ENCODE measurements at places on chromosomes 11 and 22. TPM values are rescaled to one million over a fixed set of nuclear protein-coding genes. Genes with fewer than 3 reads are reported as not detected.

The ARHGEF12 gene
- 134 TPM for total RNA-seq

The PLA2G6 gene
- 17.7 TPM for total RNA-seq

The OLFML1 gene
- total RNA-seq = 33.0 TPM

The RGL4 gene
- total RNA-seq = not detected

The MS4A15 gene
- total RNA-seq = not detected

The FGF4 gene
- total RNA-seq = not detected

The SLC22A25 gene
- total RNA-seq = not detected

The PRG3 gene
- total RNA-seq = not detected

The KCTD17 gene
- 25.0 TPM for total RNA-seq

The ADM2 gene
- 9.1 TPM for total RNA-seq

The FXYD2 gene
- total RNA-seq = not detected

The MIOX gene
- under 0.01 TPM for total RNA-seq

The CNIH2 gene
- total RNA-seq = under 0.01 TPM

DNA sequence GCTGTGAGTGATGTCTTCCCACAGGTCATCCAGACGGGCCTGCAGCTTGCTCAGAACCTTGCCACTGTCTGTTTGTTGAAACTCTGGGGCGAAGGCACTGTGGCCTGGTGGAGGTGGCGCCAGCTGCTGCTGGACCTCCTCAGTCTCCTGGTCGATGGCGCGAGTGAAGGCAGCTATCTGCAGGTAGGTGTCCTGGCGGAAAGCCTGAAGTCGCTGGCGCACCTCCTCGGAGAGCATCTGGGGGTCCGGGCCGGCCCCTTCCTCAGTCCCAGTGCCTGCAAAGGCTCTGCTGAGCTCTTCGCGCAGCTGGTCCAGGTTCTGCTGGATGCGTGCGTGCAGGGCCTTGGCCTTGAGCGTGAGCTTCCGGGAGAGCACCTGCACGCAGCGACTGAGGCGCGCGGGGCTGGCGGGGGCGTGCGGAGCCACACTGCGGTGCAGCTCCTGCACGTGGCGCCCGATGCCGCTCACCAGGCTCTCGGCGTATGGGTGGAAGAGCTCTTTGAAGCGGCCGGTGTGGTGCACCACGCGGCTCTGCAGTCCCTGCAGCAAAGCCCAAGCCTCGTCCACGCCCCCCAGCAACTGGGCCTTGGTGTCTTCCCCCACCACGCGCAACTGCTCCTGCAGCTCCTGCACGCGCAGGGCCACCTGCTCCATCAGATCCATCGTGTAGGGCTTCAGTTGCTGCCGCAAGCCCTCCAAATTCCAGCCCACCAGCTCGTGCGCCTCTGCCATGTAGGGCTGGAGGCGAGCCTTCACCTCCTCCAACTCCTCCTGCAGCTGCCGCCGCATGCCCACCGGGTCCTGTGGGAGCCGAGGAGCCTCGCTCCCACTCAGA is 1.3 kb downstream of the APOA5 start:
- DNase-seq = no peak

DNA sequence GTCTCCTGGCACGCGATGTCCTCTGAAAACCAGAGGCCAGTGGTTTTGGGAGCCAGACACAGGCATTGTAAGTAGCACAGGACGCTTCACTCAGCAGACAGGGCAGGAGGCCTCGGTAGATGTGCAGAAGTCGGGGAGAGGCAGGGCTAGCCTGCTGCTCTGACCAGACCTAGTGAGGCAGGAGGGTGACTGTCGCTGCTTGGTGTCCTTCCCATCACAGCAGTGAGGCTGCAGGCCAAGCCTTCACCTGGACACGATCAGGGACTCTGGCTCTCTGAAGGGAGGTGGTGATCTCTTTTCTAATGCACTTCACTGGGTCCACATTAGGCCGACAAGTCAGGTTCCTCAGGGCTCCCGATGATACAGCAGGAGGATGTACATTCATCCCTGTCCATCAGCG is 583.7 kb downstream of the NTM start:
- no peak for DNase-seq

DNA sequence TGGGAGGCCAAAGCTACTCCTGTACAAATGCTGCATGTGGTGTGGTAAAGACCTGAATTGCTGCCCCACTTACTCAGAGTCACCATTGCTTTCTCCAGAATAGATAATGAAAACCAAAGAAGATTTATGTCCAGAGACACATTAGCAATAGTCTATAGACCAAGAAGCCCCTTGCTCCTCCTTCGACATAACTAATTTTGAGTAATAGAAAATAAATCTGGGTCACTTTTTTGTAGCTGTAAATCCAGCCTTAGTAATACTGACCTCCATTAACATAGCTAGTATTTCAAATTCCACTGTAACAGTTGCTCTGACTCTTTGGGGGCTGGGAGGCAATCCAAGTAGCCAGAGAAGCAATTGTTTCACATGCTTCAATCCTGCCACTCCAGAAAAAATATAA is 145.9 kb downstream of the MAML2 start:
- no peak for DNase-seq

DNA sequence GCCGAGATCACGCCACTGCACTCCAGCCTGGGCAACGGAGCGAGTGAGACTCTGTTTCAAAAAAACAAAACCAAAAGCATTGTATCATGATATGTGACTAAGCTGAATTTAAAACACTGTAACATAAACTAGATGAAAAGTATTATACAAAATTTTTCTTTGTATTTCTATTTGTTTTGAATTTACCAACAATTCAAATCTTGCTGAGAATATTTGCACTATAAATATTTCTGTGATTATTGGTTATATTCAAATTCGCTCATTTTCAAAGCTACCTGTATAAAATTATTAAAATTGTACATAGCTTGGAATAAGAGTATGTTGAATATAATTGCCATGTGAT is 101.9 kb upstream of the SERPIND1 start:
- DNase-seq = no peak

- peak; percentile 86 for DNase-seq
These were observed 13.6 kb downstream of the RNF185 start for GRCh38 chr22:31173386-31174145.

GRCh38 chr11:12680246-12680939 is 6.2 kb downstream of the TEAD1 start:
- DNase-seq = no peak

DNA sequence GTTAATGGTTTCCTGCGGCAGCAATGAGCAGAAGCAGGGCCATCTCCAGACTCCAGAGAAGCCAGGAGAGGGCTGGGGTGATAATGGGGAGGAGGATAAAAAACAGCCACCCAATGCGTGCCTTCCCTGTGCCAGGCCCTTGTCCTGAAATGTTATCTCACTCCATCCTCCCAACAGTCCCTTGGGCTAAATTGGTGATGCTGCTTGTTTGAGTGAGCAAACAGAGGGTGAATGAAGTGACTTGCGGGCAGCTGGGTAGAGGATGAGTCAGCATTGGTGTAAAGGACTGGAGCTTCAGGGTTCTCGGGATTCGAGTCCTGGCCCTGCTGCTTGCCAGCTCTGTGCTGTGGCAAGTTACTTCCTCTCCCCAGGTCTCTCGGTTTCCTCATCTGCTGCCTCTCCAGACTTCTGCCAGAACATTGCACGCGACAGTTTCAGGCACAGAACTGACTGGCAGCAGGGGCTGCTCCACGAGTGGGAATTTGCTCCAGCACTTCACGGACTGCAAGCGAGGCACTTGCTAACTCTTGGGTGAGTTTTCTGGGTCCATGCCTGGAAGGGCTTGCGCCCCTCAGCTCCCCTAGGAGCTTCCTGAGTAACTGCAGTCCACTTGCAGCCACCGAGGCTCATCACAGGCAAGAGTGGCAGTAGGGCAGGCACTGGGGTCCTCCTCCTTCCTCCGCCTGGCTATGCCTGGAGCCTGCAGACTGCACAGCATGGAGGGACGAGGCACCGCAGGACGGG is at the start of gene P2RY6:
TSS of gene P2RY6 (plus strand) at position 403 of the 744 bp plus-strand sequence. CDS start 24,181 bp downstream, outside the sequence.
- peak; percentile 95 for DNase-seq

- DNase-seq = no peak
These were observed 54.7 kb downstream of the PICALM start for GRCh38 chr11:86014221-86014620.

- no peak for DNase-seq
These were observed 59.1 kb downstream of the PACSIN2 start for GRCh38 chr22:42955848-42956247.

DNA sequence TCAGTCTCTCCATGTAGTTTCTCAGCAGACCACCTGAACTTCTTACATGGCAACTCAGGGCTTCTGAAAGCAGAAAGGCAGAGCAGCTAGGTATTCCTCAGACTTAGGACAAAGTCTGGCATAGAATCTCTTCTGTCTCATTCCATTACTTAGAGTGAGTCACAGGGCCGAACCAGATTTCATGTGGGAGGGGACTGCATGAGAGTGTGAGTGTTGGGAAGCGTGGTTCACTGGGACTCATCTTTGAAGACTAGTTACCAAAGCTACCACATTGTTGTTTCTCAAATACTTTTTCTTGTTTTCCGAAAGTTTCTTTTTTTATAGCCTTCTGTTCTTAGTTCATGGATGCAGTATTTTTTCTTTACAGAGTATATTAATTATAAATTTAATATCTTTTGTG is 36.1 kb upstream of the SCN3B start:
- peak; percentile 60 for DNase-seq

- DNase-seq = no peak
These were observed 26.9 kb downstream of the PPFIA1 start for GRCh38 chr11:70297341-70297740.

GRCh38 chr11:111841370-111842053 is 29.9 kb downstream of the ALG9 start:
- no peak for DNase-seq

GRCh38 chr11:18778468-18778867 is 13.1 kb downstream of the PTPN5 start:
- DNase-seq = no peak

GRCh38 chr11:127028648-127029047 is 28.1 kb upstream of the KIRREL3 start:
- no peak for DNase-seq

DNA sequence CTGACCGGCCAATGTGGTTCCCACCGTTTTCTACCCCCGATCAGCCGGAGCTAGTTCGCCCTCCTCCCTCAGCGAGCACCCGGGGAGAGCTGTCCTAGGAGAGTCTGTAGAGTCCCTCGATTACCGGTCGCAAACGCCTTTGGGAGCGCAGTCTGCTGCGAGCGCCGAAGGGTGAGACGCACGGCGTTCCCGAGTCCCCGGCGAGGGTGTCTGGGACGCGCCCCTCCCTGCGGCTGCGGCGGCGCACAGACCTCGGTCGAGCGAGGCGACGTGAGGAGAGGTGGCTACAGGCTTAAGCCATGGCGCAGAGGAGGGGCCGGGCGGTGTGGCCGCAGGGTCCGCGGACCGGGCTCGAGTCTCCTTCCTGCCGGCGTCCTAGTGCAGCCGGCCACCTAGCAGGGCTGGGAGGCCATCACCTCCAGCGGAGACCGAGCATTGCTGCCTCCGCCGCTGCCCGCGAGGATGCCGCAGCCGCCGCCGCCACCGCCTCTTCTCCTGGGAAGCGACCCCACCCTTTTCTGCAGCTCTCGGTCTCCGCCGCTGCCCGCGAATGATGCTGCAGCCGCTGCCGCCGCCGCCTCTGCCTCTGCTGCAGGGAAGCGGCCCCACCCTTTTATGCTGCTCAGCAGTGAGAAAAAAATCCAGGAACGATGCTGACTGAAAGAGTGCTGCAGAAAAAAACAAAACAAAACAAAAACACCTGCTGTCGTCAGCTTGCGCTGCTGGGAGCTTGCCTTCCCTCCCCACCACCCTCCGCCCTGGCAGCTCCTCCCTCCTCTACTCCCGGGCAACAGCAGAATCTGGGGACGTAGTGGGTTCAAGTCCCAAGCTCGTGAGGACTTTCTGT is at the start of gene MAP6:
TSS of gene MAP6 (minus strand) at position 588 of the 847 bp plus-strand sequence. CDS start 669 bp downstream, outside the sequence.
- peak; percentile 85 for DNase-seq

DNA sequence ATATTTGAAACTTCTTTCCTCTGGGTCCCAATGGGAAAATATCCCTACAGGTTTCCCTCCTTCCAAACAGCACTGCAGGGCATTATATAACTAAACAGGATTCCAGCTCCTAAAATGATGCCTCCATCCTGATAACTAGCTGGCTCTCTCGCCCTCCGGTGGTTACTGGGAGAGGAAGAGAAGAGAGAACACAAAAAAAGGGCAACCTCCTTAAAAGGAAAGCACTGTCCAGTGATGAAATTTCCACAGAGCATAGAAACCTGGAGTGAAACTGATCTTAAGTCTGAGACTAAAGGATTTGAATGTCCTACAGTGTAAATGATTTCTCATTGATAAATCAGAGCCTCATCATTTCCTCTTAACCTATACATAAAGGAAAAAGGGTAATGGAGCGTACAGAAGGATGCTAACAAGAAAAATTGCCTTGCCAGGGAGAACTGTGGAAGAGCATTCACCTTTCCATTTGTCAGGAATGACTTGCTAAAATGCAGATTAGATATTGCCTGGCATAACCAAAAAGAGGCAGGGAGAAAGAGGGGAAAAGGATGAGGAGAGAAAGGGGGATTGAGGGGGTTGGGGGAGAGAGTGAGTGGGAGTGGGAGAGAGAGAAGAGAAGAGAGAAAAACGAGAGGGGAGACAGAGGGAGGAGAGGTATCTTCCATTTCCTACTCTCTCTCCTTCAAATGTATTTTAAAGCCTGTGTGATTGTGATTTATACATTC is 121.3 kb downstream of the APOL5 start:
- DNase-seq = no peak

- DNase-seq = no peak
These were observed 121.8 kb upstream of the PAX6 start for GRCh38 chr11:31932879-31933278.

- DNase-seq = peak; percentile 94
These were observed 952 bp upstream of the CATSPERZ start for GRCh38 chr11:64298966-64299846.

GRCh38 chr11:68839911-68840641 is 1.6 kb downstream of the CPT1A start:
- DNase-seq = no peak

GRCh38 chr11:13468750-13469149 is 5.7 kb upstream of the BTBD10 start:
- no peak for DNase-seq

DNA sequence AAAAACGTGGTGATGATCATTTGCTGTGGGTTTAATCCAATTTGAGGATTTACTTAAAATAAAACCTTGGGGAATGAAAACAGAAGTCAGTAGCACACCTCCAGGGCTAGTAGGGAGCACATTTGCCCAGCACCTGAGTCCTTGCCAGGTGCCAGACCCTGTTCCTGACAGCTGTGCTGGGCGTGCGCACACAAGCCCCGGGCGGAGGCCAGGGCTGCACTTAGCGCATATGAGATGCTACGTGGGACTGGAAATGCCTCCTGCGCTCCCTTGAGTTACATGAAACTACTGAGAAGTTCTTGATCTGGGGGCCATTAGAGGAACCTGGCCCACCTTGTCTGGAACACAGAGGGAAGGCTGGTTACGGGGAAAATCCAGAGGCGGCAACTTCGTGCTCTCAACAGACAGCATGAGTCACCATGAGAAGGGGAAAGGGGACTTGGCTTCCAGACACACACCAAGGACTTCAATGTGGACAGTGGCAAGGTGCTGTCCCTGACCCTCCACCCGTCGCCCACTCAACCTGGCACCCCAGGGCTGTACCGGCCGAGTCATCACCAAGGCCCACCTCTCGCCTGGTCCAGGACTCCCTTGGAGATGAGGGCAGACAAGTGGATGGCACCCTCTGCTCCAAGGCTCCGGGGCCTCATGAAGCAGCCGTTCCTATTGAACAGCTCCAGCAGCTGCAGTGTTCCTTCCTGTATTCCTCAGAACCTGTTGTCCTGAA is 1468.6 kb downstream of the BRD1 start:
- peak; percentile 73 for DNase-seq

All from osteoblast (primary cell).